ENCODE measurements at places on chromosomes 3 and 15. TPM values are rescaled to one million over a fixed set of nuclear protein-coding genes. Genes with fewer than 3 reads are reported as not detected.

Gene ARHGEF26
- 21.4 TPM for total RNA-seq

Gene PRR20G
- not detected for total RNA-seq

Gene GRAMD1C
- 2.7 TPM for total RNA-seq

Gene PDZRN3
- total RNA-seq: 68.9 TPM

Gene SPATA12
- not detected for total RNA-seq

Gene TM6SF1
- total RNA-seq: not detected

Gene GCSAM
- 2.3 TPM for total RNA-seq

Gene SLC2A2
- total RNA-seq: not detected

DNA sequence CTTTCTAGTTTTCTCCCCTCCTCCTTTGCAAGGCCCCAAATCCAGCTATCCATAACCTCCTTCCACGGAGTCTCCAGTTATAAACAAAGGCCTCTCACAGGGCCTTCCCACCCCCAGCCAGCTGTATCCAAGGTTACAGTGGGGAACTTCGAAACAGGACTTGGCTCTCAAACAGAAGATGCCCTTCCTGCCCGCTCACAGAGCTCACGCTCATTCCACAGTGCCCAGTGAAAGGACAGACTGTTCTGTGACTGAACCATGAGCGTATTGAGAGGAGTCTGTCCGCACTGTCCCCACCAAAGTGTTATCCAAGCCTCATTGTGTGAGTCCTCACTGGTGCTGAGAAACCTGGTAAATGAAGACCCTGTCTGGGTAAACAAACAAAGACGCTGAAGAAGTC is 35.4 kb downstream of the ARHGAP31 start:
- no peak overlapping the region for H3K27ac ChIP-seq
- DNase-seq: peak; percentile 73
- H3K27me3 ChIP-seq: no peaks in the 10 kb centered on the region
- H3K36me3 ChIP-seq: no peaks in the 10 kb centered on the region
- no peak overlapping the region for H3K4me3 ChIP-seq

DNA sequence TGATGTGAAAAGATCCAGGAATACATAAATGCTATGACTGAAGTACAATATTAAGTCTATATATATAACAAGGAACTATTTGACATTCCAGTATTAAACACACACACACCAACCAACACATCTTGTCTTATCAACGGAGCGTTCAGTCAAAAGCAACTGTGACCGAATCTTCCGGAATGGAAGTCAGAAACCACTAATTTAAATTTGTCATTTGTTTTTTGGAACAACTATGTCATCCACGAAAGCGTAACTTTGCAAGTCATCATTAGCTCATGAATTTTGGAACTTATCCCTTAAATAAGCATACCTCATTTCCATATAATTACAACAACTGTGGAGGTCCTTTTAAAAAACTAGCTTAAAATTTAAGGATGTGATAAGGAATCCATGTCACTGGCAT is 5.0 kb downstream of the ZNF385D start:
- H3K27me3 ChIP-seq: no peaks in the 10 kb centered on the region
- H3K4me3 ChIP-seq: no peak overlapping the region
- DNase-seq: no peak

GRCh38 chr15:86034904-86035303 is 44.8 kb upstream of the AGBL1 start:
- no peak overlapping the region for H3K27ac ChIP-seq
- H3K27me3 ChIP-seq: no peaks in the 10 kb centered on the region
- no peak overlapping the region for H3K4me3 ChIP-seq

DNA sequence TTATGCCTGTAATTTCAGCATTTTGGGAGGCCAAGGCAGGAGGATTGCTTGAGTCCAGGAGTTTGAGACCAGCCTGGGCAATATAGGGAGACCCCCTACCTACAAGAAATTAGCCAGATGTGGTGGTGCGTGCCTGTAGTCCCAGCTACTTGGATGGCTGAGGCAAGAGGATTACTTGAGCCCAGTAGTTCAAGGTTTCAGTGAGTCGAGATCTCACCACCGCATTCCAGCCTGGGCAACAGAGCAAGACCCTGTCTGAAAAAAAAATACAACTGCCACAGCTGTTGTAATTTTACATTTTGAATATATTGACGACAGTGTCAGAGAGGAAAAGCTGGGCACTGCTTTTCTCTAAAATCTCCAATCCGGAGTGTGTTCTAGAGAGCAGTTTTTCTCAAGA is 21.2 kb downstream of the TATDN2 start:
- peaks cover 37% of the 10 kb centered on the region for H3K36me3 ChIP-seq
- H3K4me3 ChIP-seq: no peak overlapping the region
- peaks cover 20% of the 10 kb centered on the region for H3K4me1 ChIP-seq
- H3K27me3 ChIP-seq: no peaks in the 10 kb centered on the region
- no peak for DNase-seq
- H3K27ac ChIP-seq: no peak overlapping the region

- no peaks in the 10 kb centered on the region for H3K36me3 ChIP-seq
- no peaks in the 10 kb centered on the region for H3K27me3 ChIP-seq
- no peaks in the 10 kb centered on the region for H3K4me1 ChIP-seq
- no peak overlapping the region for H3K27ac ChIP-seq
- DNase-seq: no peak
Measured at GRCh38 chr3:182122779-182123178, 411.1 kb downstream of the SOX2 start.

- peak overlapping the region; percentile 90 for H3K4me3 ChIP-seq
- H3K27me3 ChIP-seq: no peaks in the 10 kb centered on the region
- H3K36me3 ChIP-seq: peaks cover 37% of the 10 kb centered on the region
- no peaks in the 10 kb centered on the region for H3K4me1 ChIP-seq
Measured at GRCh38 chr15:101723171-101723873, 951 bp downstream of the TARS3 start.

DNA sequence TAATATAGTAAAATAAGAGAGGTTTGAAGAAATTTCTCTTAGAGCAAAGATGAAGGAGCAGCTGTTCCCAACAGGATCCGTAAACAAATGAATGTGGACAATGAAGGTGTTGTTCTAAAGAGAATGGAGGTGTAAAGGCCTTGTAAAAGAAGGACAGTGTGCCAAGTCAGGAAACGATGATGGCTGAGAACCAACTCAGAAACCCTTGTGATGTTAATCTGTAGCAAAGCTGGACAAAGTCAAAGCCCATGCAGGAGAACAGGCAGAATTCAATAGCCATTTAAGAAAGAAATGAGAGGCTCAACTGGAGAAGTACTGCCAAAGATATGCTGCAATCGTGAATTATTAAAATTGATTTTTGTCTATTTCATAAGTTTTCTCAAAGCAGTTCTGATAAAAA is 192.2 kb downstream of the MBNL1 start:
- DNase-seq: no peak
- H3K27me3 ChIP-seq: no peaks in the 10 kb centered on the region
- no peak overlapping the region for H3K27ac ChIP-seq

GRCh38 chr3:60801307-60801706 is 449.9 kb downstream of the FHIT start:
- H3K4me3 ChIP-seq: no peak overlapping the region
- no peak for DNase-seq
- no peaks in the 10 kb centered on the region for H3K4me1 ChIP-seq

GRCh38 chr3:123193448-123194101 is 8.2 kb upstream of the SEC22A start:
- no peak overlapping the region for H3K27ac ChIP-seq
- no peaks in the 10 kb centered on the region for H3K27me3 ChIP-seq
- no peaks in the 10 kb centered on the region for H3K36me3 ChIP-seq
- no peaks in the 10 kb centered on the region for H3K4me1 ChIP-seq
- no peak overlapping the region for H3K4me3 ChIP-seq

- H3K27ac ChIP-seq: no peak overlapping the region
- H3K27me3 ChIP-seq: peaks cover 43% of the 10 kb centered on the region
- no peaks in the 10 kb centered on the region for H3K36me3 ChIP-seq
- no peaks in the 10 kb centered on the region for H3K4me1 ChIP-seq
Measured at GRCh38 chr15:88800738-88801137, 2.5 kb upstream of the ACAN start.

DNA sequence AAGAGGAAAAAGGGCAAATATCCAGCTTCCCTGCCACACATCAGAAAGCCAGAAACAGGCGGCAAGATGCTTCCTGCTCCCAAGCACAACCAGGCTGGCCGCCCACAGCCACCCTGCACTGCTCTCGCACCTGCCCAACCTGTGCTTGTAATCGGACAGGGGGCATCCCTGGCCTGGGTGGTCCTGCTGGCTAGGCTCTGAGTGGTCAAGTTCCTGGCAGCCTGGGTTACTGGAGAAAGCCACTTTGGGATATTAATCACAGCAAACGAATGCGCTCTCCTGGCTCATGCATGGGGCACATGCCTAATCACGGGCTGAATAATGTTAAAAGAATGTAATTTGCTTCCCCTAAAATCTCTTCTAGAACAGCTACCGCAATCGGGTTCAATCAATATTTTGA is 442.4 kb downstream of the MCTP2 start:
- no peak for DNase-seq
- no peak overlapping the region for H3K4me3 ChIP-seq
- H3K4me1 ChIP-seq: peaks cover 21% of the 10 kb centered on the region
- H3K36me3 ChIP-seq: no peaks in the 10 kb centered on the region
- no peak overlapping the region for H3K27ac ChIP-seq

- H3K4me1 ChIP-seq: no peaks in the 10 kb centered on the region
- no peak for DNase-seq
- H3K36me3 ChIP-seq: no peaks in the 10 kb centered on the region
- H3K27me3 ChIP-seq: no peaks in the 10 kb centered on the region
- H3K4me3 ChIP-seq: no peak overlapping the region
- no peak overlapping the region for H3K27ac ChIP-seq
Measured at GRCh38 chr15:38040615-38041014, 106.2 kb downstream of the TMCO5A start.

- H3K4me1 ChIP-seq: no peaks in the 10 kb centered on the region
- H3K4me3 ChIP-seq: no peak overlapping the region
- no peaks in the 10 kb centered on the region for H3K36me3 ChIP-seq
- no peaks in the 10 kb centered on the region for H3K27me3 ChIP-seq
- H3K27ac ChIP-seq: no peak overlapping the region
Measured at GRCh38 chr15:36332896-36333295, 246.5 kb upstream of the CDIN1 start.

- peak overlapping the region; percentile 80 for H3K27ac ChIP-seq
- H3K4me1 ChIP-seq: peaks cover 6% of the 10 kb centered on the region
- H3K4me3 ChIP-seq: peak overlapping the region; percentile 58
- no peaks in the 10 kb centered on the region for H3K27me3 ChIP-seq
Measured at GRCh38 chr15:29674661-29675533, 147.4 kb downstream of the TJP1 start.

- no peak for DNase-seq
- H3K4me3 ChIP-seq: peak overlapping the region; percentile 23
- H3K27me3 ChIP-seq: peaks cover 5% of the 10 kb centered on the region
- H3K27ac ChIP-seq: no peak overlapping the region
Measured at GRCh38 chr3:5095886-5096285, 26.2 kb upstream of the ARL8B start.

DNA sequence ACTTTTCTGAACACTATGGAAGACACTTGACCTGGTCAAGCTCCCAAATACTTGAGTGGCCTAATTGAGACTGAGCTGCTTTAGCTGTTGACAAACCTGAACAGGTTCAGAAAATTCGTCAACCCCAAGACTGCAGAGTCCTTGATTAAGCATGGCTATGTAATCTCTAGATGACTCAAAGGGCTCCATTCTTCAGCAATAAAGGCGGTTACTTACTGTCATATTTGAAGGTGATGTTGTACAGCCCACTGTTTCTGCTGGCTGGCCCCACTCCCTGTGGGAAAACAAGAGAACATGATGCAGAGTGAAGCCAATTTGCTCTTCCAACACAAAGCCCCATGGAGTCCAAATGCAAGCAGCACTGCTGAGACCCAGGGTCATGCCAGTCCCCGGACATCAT is 45.1 kb downstream of the IL17RD start:
- no peaks in the 10 kb centered on the region for H3K27me3 ChIP-seq
- no peaks in the 10 kb centered on the region for H3K4me1 ChIP-seq
- H3K36me3 ChIP-seq: no peaks in the 10 kb centered on the region
- H3K4me3 ChIP-seq: no peak overlapping the region
- no peak overlapping the region for H3K27ac ChIP-seq

DNA sequence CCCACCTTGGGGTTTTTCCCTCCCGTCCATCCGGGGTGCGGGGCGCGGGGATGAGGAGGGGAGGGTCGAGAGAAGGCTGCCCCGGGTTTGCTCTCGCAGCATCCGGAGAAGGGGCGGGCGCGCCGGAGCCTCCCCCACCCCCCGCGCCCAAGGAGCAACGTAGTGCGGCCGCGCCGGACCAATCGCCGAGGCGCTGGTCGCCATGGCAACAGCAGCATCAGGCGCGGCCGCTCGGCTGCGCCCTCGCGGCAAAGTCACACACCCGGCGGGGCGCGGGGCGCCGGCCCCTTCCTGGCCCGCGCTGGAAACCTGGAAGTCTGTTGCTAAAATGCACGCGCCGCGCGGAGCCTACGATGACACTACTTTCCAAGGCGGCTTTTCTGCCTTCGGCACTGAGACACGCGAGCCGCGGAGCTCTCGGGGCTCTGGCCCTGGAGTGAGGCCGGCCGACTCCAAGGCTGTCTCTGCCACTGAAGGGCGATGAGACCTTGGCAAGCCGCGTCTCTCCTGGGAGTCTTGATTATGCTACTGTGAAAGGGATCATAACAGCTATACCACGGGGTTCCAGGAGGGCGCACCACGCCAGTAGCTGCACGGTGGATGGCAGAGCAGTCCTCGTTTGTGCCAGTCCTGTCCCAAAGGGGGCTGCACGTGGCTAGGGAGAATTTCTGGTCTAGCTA is at the start of gene IQSEC1:
Gene IQSEC1 (minus strand): TSS at position 104 of the 680 bp plus-strand sequence. CDS start 415 bp downstream, outside the sequence.
- peaks cover 31% of the 10 kb centered on the region for H3K27me3 ChIP-seq
- H3K27ac ChIP-seq: no peak within 1 kb of the TSS
- peak; percentile 57 for DNase-seq
- peak within 1 kb of the TSS; percentile 36 for H3K4me3 ChIP-seq

DNA sequence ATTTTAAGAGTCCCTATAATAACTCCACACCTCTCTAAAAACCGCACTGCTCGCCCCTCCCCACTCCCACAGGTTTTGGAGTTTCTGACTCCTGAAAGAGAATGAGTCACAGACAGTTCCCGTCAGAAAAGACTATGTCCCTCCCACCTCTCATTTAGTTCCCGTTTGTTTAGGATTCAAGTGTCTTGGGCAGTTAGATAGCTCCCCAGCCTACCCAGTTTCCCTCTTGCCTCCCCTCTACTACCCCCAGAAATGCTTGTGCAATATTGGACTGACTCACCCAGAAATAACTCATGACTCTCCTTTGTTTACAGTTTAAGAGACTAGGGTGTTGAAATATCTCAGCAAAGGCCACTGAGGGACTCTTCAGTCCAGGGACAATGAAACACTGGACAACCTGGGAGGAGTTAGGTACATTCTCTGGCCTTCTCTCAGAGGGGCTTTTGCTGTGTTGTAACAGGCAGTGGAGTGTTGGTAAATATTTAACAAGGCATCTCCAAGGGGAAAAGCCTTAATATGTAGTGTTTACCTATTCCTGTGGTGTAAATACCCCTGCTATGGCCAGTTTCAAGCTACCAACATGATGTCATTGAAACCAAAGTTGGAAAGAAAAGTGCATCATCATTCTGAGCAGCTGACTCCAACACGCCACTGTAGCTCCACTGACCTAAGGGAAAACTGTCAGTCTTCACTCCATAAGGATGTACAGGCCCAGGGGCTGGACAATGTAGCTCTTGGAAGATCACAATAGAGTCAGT is 96.1 kb upstream of the CHD2 start:
- H3K4me3 ChIP-seq: no peak overlapping the region
- no peaks in the 10 kb centered on the region for H3K27me3 ChIP-seq
- H3K36me3 ChIP-seq: no peaks in the 10 kb centered on the region
- DNase-seq: peak; percentile 60
